ENCODE measurements at places on chromosomes 6 and 20.

DNA sequence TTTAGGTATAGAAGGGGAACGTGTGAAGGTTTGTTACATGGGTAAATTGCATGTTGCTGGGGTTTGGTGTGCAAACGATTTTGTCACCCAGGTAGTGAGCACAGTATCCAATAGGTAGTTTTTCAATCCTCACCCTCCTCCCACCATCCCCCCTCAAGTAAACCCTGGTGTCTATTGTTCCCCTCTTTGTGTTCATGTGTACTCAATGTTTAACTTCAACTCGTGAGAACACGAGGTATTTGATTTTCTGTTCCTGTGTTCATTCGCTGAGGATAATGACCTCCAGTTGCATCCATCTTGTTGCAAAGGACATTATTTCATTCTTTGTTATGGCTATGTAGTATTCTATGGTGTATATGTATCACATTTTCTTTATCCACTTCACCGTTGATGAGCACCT is 11.6 kb upstream of the VNN1 start:
- DNase-seq, result no peak

GRCh38 chr20:45832619-45833018 is 980 bp upstream of the SNX21 start:
- DNase-seq, result no peak

DNA sequence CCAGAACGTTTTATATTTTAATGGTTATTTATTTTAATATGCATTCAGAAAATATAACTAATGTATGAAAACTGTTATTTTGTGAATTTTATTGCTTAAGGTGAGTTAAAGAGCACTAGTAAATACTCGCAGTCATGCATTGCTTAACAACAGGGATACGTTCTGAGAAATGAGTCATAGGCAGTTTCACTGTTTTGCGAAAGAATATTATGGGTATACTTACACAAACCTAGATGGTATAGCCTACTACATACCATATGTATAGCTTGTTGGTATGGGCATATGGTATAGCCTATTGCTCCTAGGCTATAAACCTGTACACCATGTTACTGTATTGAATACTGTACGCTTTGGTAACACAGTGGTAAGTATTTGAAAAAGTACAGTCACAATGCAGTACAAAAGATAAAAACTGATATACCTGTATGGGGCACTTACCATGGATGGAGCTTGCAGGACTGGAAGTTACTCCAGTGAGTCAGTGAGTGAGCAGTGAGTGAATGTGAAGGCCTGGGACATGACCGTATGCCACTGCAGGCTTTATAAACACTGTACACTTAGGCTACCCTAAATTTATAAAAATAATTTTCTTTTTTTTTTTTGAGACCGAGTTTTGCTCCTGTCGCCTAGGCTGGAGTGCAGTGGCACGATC is 38.5 kb downstream of the ARFGEF2 start:
- no peak for DNase-seq

DNA sequence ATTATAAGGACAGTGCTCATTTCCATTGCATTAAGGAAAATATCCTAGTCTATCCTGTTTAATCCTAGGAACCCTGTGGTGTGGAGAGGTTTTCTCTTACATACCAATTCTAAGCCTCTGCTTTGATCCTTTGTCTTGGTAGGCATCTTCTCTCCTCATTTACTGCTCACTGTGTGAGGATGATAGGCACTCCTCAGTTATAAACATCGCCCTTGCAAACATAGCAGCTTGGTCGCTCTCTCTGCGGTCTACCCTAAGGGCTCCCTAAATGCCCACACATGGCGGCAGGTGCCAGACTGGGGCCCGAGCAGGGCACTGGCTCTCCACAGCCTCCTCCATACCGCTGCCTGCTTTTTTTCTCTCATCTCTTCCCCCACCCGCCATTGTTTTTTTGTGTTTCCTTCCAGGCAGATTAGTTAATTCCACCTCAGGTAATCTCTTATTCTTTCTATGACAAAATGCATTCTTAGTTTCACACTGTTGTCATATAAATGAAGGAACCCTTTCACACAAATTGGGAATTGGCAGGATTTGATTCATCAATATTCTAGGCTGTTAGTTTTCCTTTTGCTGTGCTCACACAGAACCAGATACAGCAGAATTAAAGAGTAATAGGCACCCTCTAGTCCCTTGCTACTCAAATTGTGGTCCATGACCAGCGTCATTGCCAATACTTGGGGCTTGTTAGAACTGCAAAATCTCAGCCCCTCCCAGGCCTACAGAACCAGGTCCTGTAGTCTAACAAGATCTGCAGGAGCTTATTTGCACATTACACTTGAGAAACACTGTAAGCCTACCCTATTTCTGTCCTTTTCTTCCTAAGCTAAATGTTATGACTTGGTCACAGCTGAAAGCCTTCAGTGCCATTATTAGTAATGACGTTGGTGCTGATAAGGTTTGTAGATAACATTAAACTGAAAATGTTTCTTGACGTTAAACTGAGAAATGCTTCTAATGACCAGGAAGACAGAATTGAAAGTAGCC is 36.3 kb downstream of the CARMIL1 start:
- DNase-seq, result no peak

- DNase-seq, result no peak
These were observed 3.1 kb upstream of the NKX2-2 start for GRCh38 chr20:21516861-21517565.

DNA sequence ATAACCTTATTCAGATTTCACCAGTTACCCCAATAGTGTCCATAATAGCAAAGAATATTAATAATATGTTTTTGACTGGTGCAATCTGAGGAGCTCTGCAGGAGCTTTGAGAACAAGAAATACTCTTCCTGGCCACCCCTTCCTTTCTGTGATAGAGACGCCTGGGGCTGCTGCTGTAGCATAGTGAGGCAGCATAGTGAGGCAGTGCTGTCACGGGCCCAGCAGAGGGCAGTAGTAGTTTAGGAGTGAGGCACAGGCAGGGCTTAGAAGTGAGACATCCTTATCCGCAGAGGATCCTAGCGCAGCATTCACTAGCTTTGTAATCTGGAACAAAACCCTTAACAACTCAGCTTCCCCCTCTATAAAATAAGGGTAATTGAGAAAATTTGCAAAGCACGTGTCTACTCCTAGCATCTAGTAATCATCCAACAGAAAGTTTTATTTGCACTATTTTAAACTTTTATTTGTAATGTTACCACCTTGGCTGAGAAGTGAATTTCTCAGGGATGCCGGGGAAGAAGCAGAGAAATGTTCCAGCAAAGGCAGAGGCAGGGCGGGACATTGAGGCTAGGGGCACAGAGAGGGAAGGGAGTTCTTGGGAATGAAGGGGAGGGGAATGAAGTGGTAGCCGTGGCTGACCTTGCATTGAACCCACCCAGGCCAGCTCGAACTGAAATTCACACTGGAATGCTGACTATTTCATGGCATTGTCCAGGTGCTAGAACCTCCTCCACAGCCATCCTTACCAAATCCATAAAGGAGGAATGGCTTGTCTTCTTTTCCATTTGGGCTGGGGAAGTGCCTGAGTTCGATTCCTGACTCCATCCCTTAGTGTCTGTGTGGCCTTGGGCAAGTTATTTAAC is 78.8 kb downstream of the CDS2 start:
- peak; percentile 66 for DNase-seq

GRCh38 chr20:2759143-2759542 is 41.3 kb downstream of the CPXM1 start:
- DNase-seq, result no peak
